ENCODE measurements at places on chromosomes 4 and X.

- DNase-seq: no peak
Measured at GRCh38 chr4:186918466-186918865, 194.8 kb upstream of the FAT1 start.

- no peak for DNase-seq
Measured at GRCh38 chrX:55135171-55135570, 46.4 kb downstream of the PAGE2 start.

DNA sequence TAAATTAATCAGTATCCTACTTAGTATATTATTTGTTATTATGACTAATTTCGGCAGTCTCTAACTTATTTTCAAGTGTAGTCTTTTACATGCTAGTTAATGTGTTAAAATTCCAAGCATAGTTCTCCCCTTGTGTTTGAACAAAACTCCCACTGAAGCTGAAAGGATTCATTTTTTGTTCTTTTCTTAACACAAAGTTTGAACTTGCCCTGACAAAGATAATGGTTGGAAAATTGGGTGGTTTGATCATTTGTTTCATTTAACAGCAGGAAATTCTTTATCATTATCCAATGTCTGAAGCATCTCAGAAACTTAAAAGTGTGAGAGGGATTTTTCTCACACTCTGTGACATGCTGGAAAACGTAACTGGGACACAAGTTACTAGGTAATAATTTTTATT is 36.0 kb downstream of the INTU start:
- DNase-seq: no peak

DNA sequence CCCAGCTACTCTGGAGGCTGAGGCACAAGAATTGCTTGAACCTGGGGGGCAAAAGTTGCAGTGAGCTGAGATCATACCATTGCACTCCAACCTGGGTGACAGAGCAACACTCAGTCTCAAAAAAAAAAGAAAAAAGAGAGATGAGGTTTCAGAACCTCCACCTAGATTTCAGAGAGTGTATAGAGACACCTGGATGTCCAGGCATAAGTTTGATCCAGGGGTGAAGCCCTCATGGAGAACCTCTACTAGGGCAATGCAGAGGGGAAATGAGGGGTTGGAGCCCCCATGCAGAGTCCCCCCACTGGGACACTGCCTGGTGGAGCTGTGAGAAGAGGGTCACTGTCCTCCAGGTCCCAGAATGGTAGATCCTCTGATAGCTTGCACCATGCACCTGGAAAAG is 92.8 kb upstream of the HSD17B10 start:
- no peak for DNase-seq

DNA sequence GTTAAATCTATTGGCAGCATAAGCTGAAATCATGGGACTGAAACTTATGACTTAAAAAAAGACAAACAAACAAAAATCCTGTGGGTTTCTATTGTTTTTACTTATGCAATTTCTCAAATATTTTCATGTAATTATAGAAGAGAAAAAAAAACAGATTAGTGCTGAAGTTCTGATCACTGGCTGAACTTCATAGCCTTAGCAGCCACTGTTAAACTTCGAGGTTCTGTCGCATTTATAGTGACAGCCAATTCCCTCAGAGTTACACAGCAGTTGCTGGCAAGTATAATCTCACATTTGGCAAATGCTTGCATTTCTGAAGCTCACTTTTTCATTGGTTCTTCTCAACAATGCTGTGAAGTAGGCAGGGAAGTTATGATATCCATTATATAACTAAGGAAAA is 748.9 kb upstream of the MAGEB2 start:
- no peak for DNase-seq

- DNase-seq: no peak
Measured at GRCh38 chrX:31436424-31436823, 364.6 kb upstream of the FTHL17 start.

- no peak for DNase-seq
Measured at GRCh38 chr4:48275247-48275646, 5.6 kb upstream of the TEC start.

GRCh38 chr4:174135936-174136406 is 147.5 kb downstream of the FBXO8 start:
- no peak for DNase-seq

GRCh38 chr4:1612278-1613098 is 71.6 kb downstream of the FAM53A start:
- no peak for DNase-seq

- DNase-seq: no peak
Measured at GRCh38 chrX:97009391-97009790, 125.7 kb downstream of the RPA4 start.

DNA sequence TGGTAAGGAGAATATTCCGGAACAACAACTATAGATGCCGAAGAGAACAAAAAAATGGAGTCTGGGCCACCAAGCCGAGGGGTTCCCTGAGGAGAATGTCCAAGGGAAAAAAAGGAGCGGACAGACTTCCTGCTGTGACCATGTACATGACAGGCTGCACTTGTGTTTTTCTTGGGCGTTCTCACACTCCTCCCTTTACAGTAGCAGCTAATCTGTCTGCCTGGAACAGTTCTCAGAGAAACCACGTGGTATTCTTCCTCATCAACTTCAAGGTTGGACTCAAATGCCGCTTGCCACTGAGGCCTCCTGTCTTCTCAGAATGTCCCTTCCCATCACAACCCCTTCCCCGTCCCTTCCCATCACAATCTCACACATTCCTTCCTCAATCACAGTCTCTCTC is 30.8 kb upstream of the MTNR1A start:
- no peak for DNase-seq

DNA sequence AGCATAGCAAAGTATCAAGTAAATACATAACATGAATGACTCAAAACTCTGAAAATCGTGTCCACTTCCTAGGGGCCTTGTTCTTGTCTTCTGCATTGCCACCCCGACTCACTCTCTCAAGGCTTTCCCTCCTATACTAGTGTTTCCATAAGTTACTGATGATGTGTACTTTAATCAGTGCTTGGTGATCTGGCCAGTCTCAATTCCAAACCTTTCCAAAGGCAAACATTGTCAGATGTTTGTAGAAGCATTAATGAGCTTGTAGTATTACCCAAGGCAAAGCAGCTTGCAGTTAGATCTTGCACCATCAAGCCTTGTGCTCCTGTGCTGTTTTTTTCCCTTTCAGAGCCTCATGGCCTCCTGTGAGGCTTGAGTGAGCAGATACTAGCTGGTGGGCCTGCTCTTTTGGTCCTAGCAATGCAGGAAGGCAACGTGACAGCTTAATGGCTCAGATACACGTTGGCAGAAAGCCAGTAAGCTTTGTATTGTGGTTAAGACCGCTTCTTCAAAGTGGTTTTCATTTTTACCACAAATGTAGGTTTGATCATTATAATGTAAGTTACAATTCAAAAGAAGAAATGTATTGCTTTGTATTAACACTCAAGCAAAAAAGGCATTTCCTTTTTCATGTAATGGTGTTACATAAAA is 51.8 kb downstream of the RBPJ start:
- DNase-seq: peak; percentile 28

GRCh38 chr4:166501941-166502382 is 628.9 kb downstream of the TLL1 start:
- no peak for DNase-seq

GRCh38 chrX:13894888-13895565 is 78.1 kb upstream of the GPM6B start:
- no peak for DNase-seq

GRCh38 chrX:148284056-148284455 is 216.4 kb upstream of the AFF2 start:
- no peak for DNase-seq

DNA sequence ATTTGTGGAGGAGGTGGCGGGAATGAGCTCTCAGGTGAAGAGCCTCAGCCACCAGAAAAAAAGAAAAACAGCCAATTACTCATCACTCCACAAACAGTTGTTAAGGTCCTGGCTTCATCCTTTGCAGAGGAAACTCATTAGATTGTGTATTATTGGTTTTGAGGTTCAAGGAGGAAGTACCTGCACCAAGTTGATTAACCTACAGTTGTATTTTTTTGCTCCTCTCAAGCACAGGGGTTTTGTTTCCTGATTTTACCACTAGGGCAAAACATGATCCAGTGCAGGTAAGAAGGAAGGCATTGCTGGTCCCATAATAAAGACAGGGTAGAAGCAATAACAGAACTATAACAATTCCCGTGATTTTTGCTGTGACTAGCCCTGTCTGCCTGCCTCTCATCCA is 84.0 kb upstream of the QRFPR start:
- DNase-seq: no peak

DNA sequence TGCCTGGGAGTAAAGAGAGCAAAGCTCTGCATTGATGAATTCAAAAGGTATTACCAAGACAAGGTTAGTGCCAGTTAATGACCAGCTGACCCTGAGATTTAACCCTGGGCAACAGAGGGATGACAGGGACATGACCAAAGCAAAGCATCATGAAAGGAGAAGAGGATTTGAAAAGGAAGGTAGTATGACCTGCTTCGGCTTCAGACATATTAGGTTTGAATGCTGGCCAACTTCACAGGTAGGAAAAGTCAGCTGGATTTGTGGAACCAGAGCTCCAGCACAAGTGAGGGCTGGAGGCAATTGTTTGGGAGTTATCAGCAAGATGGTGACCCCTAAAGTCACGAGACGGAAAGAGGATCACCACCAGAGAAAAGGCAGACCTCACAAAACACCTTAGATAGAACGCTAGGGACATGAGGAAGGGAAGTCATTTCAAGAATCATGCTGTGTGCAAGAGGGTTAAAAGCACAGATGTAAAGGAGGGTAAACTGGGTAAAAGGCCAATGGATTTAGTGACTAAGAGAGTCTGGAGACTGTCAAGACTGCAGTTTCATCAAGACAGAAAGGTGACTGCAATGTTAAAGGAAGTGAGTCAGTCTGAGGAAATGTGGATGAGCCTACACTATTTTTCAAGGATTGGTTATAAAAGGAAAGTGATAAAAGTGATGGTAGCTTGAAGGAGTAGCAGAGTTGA is 45.6 kb downstream of the SH3RF1 start:
- DNase-seq: no peak

DNA sequence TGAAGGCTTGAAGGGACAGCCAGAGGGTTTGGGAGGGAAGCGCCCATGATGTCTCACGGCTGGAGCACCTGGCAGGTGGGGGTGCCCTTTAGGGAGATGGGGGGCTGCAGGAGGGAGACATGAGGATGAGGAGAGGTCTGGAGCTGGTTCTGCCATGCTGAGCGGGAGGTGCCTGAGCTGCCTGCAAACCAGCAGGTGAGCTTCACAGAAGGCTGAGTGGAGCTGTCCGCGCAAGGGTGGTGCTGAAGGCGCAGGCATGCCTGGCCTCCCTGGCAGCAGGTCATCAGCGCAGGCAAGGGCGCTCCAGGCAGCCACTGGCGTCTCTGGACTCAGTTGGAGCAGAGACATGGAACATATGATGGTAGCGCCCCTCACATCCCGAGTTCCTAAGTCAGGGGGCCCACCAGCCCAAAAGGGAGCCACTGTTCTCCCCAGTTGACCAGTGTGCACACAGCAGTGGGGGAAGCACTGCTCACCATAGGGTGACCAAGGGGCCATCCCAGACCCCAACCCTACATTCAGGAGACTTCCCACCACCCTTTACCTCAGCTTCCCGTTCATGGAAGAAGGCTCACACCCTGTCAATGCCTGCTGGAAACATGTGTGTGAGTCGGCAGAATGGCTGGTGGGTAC is 25.8 kb downstream of the ADRA2C start:
- no peak for DNase-seq

GRCh38 chr4:128385683-128386304 is 98.2 kb upstream of the PGRMC2 start:
- DNase-seq: no peak

- no peak for DNase-seq
Measured at GRCh38 chr4:8675906-8676305, 83.3 kb downstream of the CPZ start.

DNA sequence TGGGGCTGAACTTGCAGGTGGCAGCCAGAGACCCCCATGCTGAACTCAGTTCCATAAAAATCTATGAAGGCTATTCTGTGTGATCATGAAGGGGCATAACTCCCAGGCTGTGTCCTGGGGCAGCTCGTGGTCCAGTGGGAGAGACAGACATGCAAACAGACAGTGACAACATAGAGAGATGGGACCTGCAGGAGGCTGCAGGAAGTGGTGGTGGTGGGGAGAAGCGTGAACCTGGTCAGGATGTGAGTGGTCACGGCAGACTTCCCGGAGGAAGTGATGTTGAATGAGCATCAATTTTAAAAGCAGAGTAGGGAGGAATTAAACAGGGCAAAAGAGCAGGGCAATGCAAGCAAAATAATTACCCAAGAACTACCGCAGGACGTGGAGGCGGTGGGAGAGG is 23.2 kb upstream of the SORCS2 start:
- no peak for DNase-seq

GRCh38 chr4:162059656-162060055 is 104.1 kb downstream of the FSTL5 start:
- DNase-seq: no peak

DNA sequence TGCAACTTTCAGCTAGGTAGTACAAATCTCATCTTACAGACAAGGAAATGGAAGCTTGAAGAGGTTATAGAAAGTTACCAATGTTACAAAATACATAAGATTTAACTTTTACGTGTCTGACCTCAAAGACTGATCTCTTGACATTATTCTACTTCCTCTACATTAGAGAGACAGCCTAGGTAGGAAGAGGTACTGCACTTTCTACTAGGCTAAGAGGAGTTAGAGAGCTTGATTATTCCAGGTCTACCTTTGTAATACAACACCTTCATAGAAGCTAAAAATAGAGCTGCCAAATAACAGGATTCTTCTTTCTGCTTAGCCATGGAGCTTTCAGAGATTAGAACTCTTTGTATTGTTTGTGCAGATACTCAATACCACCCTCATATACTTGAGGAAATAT is 147.6 kb upstream of the NPY2R start:
- no peak for DNase-seq

DNA sequence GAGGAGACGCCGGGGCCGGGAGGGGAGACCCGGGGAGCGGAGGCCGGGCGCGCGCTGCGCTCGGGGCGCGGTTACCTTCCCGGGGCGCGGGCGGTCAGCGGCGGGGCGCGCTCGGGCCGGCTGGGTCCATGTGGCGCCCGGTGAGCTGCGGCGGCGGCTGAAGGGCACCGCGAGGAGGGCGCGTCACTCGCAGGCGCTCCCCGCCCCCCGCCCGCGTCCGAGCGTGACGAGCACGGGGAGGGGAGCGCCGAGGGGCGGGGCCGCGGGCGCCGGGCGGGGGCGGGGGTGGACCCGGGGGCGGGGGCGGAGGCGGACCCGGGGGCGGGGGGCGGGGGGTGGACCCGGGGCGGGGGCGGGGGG is at the start of gene CPLX1:
Gene CPLX1, minus strand, starts transcription at position 159 of the 360 bp plus-strand sequence. CDS start 1,607 bp downstream, outside the sequence.
- no peak for DNase-seq

- no peak for DNase-seq
Measured at GRCh38 chr4:119204916-119205315, 7.6 kb upstream of the USP53 start.

- no peak for DNase-seq
Measured at GRCh38 chr4:48225368-48226141, 44.1 kb downstream of the TEC start.

GRCh38 chrX:102599084-102599950 is at the start of gene ARMCX5:
ARMCX5 (plus strand) TSS chrX:102599515; CDS start chrX:102602142, 2,627 bp downstream.
- DNase-seq: no peak

GRCh38 chrX:41145920-41146608 is 60.8 kb downstream of the USP9X start:
- no peak for DNase-seq

- DNase-seq: no peak
Measured at GRCh38 chr4:46270986-46271596, 118.8 kb downstream of the GABRA2 start.

GRCh38 chr4:114601304-114602052 is 2.9 kb downstream of the UGT8 start:
- no peak for DNase-seq

- DNase-seq: peak; percentile 49
Measured at GRCh38 chrX:11111037-11111851, at the start of gene HCCS. HCCS (plus strand) TSS chrX:11111332; CDS start chrX:11112061, 729 bp downstream.
